ENCODE measurements at places on chromosomes 12 and 14. TPM values are rescaled to one million over a fixed set of nuclear protein-coding genes. Genes with fewer than 3 reads are reported as not detected.

- DNase-seq: no peak
These were observed 94.2 kb downstream of the BTG1 start for GRCh38 chr12:92051441-92051840.

Gene ACRBP
- 3.4 TPM for total RNA-seq

Gene LRCOL1
- total RNA-seq: not detected

DNA sequence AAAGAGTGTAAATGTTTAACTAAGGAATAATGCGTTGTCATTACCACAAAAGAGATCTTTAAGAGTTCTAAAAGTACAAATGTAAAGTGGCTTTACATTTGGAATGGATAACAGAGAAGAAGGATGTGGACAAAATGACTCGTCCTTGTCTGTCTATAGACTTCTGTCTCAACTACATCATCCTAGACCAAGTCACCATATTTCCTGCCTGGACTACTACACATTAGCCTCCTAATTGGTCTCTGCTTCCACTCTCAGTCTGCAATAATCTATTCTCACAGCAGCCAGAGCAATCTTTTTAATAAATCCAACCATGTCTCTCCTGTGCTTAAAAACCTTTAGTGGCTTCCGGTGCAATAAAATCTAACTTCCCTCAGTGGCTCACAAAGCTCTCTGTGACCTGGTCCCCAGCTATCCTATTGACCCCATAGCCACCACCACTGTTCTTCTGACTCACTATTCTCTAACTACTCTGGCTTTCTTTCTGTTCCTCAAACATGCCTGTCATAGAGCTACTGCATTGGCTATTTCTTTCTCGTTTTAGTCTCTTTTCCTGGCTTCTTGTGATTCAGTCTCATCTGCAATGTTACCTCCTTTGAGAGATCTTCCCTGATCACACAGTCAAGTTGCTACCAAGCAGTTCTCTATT is 91.1 kb downstream of the MYF5 start:
- no peak for DNase-seq

- DNase-seq: no peak
These were observed 9.8 kb downstream of the RBP5 start for GRCh38 chr12:7118881-7119280.

GRCh38 chr12:76929499-76929898 is 50.7 kb upstream of the CSRP2 start:
- no peak for DNase-seq

DNA sequence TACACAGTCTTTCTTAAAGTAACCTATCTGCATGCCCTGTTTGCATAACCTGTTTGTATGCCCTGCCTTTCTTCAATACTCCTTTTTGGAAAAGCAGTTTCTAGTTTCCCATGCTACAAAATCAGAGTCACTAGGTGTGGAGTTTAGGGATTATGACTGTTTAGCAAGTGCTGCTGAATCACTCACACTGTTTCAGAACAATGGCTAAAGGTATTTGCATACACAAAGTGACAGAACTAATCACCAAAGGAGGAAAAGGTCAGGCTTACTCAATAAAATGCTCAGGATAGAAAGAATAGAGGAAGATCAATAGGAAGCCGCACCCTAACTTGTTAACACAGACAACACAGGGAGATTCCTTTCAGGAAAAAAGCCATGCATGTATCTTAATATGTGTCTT is 19.4 kb downstream of the EGLN3 start:
- DNase-seq: no peak

Gene PPP1R1A
- not detected for total RNA-seq

DNA sequence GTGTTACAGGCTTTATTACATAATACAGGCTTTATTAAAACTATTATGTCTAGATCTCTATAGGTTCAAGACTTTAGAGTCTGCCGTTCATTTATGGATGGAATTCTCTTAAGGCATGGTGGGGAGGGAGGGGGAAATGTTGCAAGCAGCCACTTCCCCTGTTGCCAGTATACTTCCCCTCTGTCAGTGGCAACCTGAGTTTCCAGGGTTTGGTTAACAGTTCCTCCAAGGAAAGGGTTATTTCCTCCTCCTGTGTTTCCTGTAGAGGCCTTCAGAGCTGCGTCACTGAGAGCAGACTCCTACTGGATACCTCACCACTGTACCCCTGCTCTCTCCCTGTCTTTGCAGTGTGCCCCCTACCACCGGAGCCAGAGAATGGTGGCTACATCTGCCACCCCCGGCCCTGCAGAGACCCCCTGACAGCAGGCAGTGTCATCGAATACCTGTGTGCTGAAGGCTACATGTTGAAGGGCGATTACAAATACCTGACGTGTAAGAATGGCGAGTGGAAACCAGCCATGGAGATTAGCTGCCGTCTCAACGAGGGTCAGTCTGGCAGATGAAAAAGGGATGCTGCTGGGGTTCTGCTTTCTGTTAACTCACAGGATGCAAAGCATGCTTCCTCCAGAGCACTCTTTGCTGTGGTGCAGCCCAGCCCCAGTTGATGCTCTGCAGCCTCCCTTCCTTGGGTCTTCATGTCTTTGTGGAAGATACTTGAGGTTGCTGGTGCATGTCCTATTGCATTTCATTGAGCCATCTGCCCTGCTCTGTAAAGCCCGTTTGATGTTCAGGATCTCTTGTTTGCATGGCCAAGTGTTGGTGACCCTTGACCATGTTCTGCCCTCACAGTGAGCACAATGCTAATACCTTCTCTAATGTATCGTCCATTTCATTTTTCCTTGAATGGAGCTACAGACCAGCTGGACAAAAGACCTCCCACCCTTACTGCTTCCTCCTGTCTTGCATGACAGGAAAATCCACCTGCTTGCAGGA is 63.6 kb upstream of the SRSF5 start:
- no peak for DNase-seq

Gene KRT80
- total RNA-seq: 1.1 TPM

GRCh38 chr14:56334458-56334857 is 216.2 kb downstream of the PELI2 start:
- no peak for DNase-seq

Gene LALBA
- total RNA-seq: not detected

- DNase-seq: peak; percentile 32
These were observed 343.0 kb downstream of the BMP4 start for GRCh38 chr14:53613404-53614253.

Gene NYNRIN
- 13.2 TPM for total RNA-seq

DNA sequence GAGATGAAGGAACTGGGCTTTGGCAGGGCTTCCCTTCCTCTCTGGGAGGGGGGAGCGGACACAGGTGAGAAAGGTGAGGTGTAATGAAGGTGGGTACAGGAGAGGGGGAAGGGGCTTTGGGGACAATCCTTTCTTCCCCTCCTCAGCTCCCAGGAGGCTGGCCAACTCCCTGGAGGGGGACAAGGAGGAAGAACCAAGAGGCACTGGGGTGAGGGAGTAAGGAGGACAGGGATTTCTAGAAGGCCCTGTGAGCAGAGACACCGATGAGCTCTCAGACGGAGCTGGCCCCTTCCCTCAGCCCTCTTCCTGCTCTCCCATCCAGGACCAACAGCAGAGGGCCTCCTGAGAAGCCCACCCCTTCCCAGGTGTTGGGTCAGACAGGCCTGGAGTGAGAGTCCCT is 53.4 kb downstream of the PLEKHG3 start:
- no peak for DNase-seq

Gene GUCY2C
- 82.8 TPM for total RNA-seq

DNA sequence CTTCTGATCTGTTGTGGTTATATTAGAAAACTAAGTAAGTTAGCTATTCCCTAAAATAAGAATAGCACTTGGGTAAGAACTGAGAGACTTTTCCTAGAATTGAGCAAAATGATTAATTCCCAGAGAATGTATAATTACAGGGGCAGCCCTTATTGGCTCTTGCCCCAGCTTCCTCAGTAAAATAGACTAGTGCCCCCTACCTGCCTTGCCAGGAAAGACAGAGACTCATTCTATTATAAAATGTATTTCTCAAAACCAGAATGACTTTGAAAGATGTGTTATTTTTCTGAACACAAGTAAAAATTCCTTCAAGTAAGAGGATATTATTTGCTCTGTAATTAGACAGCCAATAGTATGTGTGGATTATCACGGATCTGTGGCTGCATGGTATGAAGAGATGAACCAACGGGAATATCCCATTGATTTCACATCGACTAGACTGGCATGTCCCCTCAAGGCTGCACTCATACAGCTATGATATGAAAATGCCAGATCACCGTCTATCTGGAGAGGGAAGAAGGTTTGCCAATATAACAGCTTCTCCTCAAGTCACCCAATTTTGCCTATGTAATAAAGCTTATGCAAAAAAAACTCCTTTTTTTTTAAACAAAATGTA is 7.4 kb upstream of the GLRX5 start:
- DNase-seq: no peak

- no peak for DNase-seq
These were observed 18.1 kb downstream of the RAB21 start for GRCh38 chr12:71772735-71773134.

DNA sequence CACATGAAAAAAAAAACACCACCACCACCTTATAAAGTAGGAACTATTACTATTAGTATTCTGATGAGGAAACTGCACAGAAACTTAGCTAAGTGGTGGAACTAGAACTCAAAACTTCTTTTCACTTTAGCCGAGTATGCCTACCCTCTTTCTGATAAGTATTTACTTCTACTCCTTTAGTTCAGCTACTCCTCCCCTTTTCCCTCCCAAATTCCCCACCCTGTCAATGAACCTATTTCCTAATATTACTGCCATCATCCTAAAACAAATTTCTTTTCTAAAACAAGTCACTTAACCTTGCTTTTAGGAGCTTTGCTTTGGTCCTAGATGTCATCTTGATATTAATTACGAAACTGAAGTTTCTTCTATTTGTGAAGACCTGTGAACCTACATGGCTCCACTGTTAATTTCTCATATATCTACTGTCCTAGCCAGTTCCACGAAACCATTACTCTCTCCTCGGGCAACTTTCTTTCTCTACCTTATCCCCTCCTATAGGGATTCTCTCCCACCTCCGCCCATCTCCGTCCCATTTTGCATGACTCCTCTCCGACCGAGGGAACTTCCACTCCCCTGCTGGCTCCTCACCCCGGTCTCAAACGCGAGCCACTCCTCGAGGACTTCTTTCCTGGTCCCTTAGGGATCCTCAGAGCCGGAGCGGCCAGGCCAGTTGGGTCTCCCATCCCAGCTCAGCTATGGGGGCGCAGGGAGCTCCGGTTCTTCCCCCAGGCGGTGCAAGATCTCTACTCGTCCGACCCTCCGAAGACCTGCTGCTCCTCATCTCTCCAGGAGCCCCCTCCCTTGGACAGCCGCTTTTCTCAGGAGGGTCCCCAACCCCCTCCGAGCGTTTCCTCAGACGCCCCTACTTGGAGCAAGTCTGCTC is 1.1 kb downstream of the NUMB start:
- DNase-seq: peak; percentile 57

Gene INSM2
- total RNA-seq: not detected

GRCh38 chr14:22715186-22715812 is 51.2 kb upstream of the OXA1L start:
- no peak for DNase-seq

Gene TMCC3
- 65.4 TPM for total RNA-seq

- DNase-seq: no peak
These were observed 7.4 kb downstream of the INF2 start for GRCh38 chr14:104696671-104697316.

Gene RAP1B
- 182 TPM for total RNA-seq

DNA sequence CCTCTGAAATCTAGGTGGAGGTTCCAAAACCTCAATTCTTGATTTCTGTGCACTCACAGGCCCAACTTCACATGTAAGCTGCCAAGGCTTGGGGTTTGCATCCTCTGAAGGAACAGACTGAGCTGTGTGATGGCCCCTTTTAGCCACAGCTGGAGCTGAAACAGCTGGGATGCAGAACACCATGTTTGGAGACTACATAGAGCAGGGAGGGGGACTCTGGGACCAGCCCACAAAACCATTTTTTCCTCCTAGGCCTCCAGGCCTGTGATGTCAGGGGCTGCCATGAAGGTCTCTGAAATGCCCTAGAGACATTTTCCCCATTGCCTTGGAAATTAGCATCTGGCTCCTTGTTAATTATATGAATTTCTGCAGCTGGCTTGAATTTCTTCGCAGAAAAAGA is 1025.9 kb upstream of the NOVA1 start:
- DNase-seq: no peak

Gene ASCL1
- 0.12 TPM for total RNA-seq

DNA sequence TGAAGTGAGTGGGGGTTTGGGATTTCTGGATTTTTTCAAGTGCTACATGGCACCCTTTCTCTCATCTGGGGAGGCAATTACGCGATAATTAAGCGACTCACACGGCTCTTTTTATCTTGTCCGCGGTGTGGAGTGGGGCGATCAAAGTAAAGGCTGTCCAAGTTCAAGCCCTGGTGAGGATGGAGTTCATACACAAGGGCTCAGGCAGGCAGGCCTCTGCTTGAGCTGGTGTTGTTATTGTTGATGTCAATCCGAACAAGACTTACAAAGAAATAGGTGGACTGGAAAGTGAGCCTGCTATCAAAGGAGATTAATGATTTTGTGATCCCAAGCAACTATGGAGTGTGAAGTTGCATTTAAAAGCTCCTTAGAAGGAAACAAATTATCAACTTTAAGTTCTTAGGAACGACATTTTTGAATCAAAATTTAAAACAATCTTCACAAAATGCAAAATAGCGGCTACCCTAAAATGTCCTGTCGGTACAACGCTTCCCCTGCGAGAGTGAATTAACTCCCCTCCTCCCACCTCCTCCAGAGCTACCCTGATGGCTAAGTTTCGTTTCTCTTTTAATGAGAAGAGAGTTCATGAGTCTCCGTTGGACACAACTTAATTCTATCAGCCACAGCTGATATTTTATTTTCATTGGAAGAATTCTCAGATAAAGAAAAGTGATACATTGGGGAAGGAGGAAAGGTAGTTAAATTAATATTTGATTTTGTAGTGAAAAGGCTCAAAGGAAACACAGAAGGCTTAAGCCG is 5.9 kb downstream of the FOXA1 start:
- no peak for DNase-seq

DNA sequence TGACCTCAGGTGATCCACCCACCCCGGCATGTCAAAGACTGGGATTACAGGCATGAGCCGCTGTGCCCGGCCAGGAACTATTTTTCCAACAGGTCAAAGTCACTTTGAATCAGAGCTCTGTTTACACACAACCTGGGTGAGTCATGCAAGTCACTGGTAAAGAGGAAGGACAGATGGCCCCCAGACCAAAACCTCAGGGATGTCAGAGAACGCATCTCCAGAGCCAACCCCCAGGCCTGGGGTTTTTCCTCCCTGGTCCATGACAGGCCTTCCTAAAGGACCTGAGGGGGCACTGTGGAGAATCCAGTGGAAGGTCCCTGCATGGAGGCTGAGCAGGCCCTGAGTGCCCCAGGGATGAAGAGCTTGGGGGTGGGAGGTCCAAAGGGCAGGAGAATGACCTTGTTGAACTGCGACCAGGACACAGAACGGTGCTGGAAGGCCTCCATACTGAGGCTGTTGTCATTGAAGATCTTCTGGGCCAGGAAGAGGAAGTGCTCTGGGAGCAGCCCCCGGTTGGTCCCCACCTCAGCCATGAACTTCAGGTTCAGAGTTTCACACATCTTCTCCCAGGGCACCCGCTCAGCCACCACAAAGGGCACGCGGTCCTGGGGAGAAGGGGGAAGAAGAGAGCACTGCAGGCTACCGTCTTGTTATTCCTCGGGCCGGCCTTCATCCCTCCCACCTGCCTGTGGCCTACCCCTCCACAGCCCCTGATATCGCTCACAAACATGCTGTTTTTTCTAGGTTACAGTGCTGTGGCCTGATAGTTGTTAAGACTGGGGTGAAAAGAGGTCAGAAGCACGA is 9.1 kb downstream of the STAT6 start:
- DNase-seq: peak; percentile 47
